ENCODE measurements at places on chromosomes 1 and 21. TPM values are rescaled to one million over a fixed set of nuclear protein-coding genes. Genes with fewer than 3 reads are reported as not detected.
A peak's percentile ranks its signal among the peaks of the same experiment; 100 is the strongest.

Gene ADORA1
- total RNA-seq = not detected

Gene C2CD4D
- 2.0 TPM for total RNA-seq

Gene ERRFI1
- total RNA-seq = 3.5 TPM

Gene STX12
- 23.4 TPM for total RNA-seq

Gene LCE1A
- not detected for total RNA-seq

Gene AIRE
- not detected for total RNA-seq

Gene SPATA21
- total RNA-seq = not detected

DNA sequence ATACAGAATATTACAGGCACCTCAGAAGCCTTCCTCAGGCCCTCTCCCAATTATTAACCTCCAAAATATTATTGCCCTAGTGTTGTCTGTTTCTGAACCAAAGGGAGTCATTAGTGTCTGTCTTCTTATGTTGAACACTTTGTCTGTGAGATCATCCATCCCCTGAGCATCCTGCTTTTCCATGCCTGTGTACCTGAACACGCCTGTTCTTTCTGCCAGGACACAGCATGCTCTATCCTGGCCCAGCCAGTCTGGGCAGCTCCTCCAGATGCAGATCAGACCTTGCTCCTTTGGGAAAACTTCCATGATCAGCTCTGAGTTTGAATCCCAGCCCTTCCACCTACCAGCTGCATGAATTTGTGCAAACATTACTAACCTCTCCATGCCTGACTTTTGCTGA, 11.0 kb upstream of the CDC42 start:
- no peak for DNase-seq

- DNase-seq = no peak
Observed at GRCh38 chr1:51907079-51907702, 28.7 kb upstream of the NRDC start.

- peak; percentile 9 for DNase-seq
Observed at GRCh38 chr1:205680073-205680851, at the start of gene SLC45A3. TSS of gene SLC45A3 (minus strand) at chr1:205680509. CDS start at chr1:205664656, 15,853 bp downstream.

DNA sequence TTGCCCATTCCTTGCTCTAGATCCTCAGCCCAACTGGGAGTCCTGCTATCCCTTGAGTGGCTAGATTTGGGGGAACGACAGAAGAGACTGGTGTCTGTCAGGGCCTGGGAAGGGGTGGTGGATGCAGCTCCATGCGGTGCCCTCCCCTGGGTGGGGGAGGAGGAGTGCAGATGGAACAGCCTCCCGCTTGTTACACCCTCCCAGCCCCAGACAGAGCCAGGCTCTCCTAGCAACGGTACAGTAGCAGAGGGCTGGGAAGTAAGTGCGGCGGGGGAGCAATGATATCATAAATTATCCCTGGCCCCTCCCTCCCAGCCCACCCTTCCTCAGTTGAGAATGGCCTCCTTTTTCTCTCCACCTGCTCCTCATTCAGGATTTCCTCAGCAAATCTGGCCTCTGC, 37.2 kb downstream of the RHBG start:
- DNase-seq = no peak

- no peak for DNase-seq
Observed at GRCh38 chr1:197837911-197838310, 62.6 kb upstream of the DENND1B start.

DNA sequence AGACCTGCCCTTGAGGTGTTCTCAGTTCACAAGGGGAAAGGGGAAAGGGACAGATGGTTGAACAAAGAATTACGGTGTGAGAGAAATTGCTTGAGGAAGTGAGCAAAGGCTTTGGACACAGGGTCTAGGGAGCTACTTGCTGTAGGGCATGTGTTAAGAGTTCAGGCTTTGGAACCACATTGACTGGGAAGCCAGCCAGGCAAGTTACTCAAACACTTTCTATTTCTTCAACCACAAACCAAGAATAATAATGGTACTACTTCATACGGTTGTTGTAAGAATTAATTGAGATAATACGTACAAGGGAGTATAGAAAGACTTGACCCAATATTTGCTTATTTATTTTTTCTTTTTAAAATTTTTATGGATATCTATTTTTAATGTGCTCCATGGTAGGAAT, 26.6 kb downstream of the AK4 start:
- no peak for DNase-seq

DNA sequence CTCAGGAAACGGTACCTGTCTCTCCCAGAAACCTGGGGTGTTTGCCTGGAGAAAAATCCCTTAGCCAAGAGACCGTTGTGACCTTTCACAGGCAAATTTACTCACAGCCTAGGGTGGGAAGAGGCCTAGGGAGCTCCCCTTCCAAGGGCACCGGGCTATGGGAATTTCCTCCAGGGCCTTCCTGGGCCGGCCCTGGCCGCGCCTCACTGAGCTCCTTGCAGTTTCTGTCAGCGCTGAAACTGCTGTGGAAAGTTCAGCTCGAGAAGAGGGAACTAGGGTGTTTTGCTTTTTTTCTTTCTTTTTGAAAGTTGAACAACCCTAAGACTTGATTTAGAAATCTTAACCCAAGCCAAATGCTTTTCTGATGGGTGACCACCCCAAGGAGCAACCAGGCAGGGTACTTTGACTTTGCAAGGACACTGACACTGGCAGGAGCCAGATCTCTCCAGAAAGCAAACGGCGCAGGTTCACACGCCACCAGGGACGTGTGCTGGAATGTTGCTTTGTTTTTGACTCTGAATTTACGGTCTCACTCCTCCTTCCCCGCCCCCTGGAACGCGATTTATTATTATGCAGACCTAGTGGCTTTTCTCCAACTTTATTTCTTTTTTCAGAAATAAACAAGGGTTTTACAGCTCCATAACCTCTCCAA, 229.6 kb upstream of the JUN start:
- no peak for DNase-seq

- DNase-seq = no peak
Observed at GRCh38 chr1:48341221-48341620, 118.7 kb downstream of the SLC5A9 start.
